ENCODE measurements at places on chromosomes 12 and 14.
A peak's percentile ranks its signal among the peaks of the same experiment; 100 is the strongest.

DNA sequence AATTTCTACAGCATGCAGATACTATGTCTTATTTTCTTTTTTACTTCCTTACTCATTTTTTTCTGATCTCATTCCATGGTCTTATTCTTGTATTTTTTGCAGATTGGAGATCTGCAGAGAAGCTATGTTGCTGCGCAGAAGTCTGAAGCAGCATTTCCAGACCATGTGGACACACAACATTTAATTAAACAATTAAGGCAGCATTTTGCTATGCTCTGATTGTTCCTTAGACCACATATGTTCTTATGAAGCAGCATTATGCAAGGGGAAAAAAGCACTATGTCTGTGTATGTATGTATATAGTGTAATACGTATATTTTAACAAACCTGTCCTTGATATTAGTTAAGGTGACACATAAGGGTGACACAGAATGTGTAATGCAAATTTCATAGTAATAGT, 52.7 kb downstream of the TTC8 start:
- DNase-seq = no peak

DNA sequence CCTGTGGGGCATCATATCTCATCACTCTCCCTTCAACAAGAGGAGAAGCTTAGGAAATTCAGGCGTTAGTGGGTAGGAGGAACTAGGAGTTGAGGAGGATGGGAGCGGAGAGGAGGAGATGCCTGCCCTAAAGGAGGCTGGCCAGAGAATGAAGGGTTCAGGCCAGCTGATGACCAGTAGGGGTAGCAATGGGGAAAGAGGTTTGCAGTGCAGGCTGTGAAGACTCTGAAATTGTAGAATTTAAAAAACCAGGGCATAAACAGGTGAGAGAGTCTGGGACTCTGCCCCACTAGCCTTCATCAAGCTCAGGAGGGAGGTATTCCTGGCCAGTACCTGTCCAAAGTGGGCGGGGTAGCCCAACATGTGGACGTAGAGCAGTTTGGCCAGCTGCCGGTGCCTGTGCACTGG, 809 bp downstream of the AP1G2 start:
- DNase-seq = no peak

DNA sequence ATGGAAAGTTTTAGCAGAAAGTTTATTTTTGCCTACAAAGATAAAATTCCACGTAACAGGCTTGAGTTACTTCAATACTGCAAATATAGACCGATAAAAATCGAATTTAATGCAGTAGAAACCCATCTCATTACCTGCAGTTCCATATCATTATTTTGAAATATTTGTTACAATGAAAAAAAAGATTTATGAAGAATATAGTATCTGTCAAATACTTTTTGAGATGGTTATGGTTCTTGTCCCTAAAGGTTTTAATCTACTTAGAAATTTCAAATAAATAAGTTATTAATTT, 273.5 kb downstream of the ADAMTS20 start:
- DNase-seq = no peak

DNA sequence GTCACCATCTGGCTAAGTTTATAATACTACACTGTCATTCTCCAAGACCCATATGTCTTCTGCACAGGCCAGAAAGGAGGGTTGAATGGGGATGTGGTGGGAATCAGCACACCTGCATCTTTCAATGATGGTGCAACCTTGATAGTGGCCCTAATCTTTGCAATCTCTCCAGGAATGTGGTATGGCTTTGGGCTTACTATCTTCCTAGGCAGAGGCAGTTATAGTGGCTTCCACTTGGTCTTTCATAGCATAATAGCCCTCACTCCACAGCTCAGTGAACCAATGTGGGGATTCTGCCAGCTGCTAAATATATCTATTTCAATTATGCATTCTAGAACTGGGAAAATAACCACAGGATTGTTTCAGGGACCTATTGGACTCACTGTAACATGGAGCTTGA, 61.8 kb upstream of the ATP2B1 start:
- DNase-seq = no peak

GRCh38 chr14:72512281-72512680, 381.6 kb downstream of the DPF3 start:
- DNase-seq = no peak

DNA sequence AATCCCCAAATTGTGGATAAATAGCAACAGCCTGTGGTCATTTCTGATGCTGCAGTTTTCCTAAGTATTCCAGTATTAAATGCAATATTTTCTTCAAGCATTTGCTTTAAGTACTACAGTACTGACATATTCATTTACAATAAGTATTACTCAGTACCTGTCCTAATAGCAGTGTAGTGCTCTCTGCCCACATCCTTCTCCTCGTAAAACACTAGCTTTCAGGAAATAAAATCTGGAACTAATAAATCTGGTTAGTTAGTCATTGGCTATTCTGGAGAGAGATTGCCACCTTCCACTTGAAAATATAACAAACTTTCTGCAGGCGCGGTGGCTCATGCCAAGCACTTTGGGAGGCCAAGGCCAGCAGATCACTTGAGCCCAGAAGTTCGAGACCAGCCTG, 441.5 kb downstream of the PRKD1 start:
- no peak for DNase-seq

DNA sequence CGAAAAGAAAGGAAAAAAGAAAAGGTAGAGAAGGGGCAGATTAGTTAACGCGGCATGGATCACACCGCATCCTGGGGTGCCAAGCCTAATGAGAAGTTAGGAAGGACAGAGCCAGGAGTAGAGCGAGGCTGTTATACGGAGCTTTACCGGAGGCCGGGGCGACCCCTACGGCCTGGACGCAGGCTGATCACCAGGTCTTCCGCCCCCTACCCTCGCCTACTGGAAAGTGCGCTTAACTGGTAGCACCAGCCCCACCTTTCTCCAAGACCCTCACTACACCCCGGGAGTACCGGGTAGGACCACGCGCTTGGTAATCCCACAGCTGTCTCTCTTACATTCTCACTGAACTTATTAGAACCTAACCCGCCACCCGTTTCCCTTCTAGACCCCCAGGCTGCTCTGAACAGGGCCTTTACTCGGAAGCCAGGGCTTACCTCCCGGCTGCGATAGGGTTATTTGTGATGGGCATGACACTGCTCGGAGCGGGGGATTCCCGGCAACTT, 33.8 kb downstream of the WBP11 start:
- peak; percentile 3 for DNase-seq

GRCh38 chr12:67415473-67415872, 146.3 kb downstream of the CAND1 start:
- no peak for DNase-seq

- no peak for DNase-seq
Observed at GRCh38 chr12:113322343-113322742, 12.6 kb downstream of the SLC8B1 start.

DNA sequence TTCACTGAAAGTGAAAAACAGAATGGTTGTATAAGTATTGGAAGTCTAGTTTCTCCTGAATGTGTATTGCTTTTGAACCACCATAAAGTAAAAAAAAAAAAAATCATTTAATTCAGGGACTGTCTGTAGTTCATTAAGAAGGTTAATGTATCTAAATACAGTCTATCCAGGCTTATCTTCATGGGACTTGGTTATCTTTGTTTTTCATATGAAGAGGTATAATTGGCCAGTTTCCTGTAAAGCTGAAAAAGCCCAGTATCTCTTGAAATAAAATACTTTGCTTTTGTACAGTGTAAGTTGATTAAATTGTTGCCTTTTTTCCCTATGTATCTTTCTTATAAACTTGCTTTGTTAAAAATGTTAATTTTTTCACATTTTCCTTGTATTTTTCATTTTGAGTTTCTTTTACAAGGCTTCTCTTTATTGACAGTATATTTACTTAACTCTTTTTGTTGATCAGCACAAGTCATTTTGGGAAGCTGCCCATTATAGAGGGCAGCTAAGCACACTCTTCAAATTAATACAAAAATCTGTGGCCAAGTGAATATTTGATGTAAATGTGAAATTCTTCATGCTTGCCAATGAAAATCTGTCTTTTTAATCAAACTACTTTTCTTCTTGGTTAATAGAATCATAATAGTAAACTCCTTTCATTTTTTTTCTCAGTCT, 156.0 kb downstream of the TMTC3 start:
- DNase-seq = no peak

All from stimulated activated CD4-positive, alpha-beta T cell treated with anti-CD3 and anti-CD28 coated beads, Interleukin-4, amount 100 ng/mL, for 48 hours (primary cell).